ENCODE measurements at places on chromosomes 16 and 17.

DNA sequence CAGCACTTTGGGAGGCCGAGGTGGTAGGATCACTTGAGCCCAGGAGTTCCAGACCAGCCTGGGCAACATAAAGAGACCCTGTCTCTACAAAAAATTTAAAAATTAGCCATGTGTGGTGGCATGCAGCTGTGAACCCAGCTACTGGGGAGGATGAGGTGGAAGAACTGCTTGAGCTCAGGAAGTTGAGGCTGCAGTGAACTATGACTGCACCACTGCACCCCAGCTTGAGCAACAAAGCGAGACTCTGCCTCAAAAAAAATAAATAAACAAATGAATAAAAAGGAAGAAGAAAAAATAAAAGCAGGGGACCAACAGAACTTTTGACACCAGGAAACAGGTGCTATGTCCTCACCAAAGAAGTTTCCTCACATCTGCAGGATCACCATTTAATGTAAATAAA lies 14.2 kb downstream of the TERF2 start:
- DNase-seq: no peak

DNA sequence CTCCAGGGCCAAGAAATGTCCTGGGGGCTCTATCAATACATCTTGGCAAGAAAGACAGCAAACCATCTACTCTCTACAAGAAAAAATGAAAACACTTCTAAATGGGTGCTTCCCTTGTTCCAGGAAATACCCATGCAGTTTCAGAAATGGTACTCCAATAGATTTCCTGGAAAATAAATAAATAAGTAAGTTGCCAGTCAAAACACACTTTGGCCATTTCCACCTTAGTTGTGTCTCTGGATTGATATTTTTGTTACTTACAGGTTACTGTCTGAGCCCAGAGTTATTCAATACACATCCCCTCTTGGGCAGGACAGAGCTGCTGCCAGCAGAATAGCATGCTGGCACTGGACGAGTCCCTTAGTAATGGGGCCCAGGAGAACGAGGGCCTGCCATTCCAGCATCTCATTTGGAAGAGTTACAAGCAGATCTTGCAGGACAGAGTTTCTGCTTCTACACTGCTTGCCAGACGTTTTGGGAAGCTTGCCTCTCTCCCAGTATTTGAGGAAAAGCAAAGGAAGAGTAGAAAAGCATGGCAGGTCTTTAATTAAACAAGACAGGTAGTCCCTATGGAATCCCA lies 100.5 kb downstream of the SMG6 start:
- no peak for DNase-seq

GRCh38 chr16:27273670-27274423 lies 5.3 kb upstream of the NSMCE1 start:
- no peak for DNase-seq

DNA sequence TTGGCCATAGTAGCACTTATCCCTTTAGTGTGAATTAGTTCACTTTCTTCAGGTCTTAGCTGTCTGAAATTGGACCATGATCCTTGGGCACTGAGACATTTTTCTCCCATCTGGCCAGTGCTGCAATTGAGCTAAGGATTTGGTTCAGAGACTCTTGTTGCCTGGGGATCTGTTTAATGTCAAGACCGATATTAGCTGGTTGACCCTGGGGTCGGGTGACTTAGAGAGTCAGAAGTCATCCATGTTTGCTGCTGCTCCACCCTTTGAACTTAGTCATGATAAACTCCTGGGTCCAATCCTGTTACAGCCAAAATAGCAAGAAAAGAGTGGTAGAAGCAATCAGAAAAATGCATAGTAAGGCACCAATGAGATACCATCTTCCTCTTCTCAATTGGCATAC lies 45.8 kb upstream of the TOX3 start:
- DNase-seq: peak; percentile 96

GRCh38 chr17:80646328-80646727 lies 101.7 kb downstream of the RPTOR start:
- DNase-seq: no peak

- peak; percentile 75 for DNase-seq
Measured at GRCh38 chr17:73166731-73167581, 2.1 kb downstream of the SSTR2 start.

GRCh38 chr17:57422574-57423164 lies 166.3 kb downstream of the MSI2 start:
- DNase-seq: no peak

GRCh38 chr17:6249732-6250131 lies 179.6 kb downstream of the WSCD1 start:
- DNase-seq: no peak

DNA sequence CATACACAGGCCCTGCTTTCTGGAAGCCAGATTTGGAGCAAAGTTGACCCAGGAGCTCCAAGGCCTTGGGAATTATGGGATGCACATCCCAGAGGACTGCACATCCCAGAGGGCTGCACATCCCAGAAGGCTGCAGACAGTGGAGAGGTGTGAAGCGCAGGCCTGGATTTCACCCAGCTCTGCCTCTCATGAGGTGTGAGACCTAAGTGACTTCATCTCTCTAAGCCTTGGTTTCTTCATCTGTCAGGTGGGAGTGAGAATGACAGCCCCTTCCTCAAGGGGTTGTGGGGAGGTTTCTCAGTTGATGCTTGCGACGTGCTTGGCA lies 102.3 kb downstream of the GSG1L start:
- no peak for DNase-seq

GRCh38 chr16:22126037-22126558 lies 33.8 kb downstream of the VWA3A start:
- DNase-seq: no peak

- no peak for DNase-seq
Measured at GRCh38 chr16:30187971-30188561, 4.7 kb downstream of the CORO1A start.

DNA sequence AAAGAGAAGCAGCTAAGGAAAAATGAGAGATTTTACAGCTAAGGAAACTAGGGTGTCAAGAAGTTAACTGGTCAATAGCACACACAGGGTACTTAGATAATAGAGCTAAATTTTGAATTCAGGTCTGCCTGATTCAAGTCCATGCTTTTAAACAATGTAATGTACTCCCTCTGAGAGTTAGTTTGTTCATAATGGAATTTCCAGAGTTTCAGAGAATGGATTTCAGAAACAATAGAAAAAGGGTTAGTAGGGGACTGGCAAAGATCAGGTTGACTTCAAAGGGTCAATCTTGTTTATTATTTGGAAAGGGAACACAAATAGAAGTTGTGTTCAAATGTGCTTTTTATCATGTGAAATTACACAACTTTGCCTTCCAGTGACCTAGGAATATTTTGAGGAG lies 17.9 kb downstream of the NSRP1 start:
- no peak for DNase-seq

GRCh38 chr16:68857479-68857878 lies 14.1 kb downstream of the TANGO6 start:
- DNase-seq: no peak

GRCh38 chr17:61480414-61480807 lies 28.2 kb downstream of the TBX4 start:
- DNase-seq: no peak

DNA sequence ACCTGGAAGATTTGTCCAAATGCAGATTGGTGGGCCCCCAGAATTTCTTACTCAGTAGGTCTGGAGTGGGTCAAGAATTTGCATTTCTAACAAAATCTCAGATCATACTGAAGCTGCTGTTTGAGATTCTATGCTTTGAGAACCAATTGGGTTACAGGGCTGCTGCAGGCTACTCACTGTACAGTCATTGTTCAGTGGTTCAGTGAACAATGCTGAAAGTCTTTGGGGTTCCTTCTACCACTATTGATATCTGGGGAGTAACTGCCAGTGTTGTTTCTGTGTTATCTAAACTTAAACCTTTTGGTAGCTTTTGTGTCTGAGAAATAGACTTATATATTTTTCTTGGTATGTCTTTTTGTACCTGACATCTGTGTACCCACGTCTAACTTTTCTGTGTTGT lies 187.5 kb downstream of the TANC2 start:
- DNase-seq: no peak

DNA sequence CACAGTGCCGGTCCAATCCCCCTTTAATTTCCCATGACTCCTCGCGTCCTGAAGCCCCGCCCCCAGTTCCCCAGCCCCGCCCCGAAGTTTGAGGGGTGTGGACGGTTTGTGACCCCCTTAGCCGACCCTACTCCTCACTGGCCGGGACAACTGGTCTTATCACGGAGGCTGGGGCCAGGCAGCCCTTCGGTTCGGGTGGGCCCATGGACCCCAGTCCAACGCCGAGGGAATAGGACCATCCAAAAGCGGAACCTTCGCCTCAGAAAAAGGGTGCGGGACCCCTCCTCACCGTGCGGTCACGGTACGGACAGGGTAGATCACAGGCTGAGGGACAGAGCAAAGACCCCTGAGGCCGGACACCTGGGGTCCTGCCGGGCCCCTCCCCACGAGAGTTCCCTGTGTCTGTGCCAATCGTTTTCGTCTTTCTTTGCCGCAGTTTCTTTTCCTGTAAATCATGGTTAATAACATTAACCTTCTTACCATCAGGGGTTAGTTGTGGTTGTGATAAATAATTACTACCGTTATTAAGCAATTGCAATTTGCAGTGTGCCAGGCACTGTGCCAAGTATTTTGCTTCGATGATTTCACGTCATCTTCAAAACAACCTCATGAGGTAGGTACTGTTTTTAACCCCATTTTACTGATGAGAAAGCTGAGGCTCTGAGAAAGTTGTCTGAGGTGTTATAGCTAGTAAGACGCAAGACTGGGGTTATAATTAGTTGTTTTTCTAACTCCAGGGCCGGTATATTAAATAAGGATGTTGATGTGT lies 543 bp downstream of the TMUB2 start:
- peak; percentile 59 for DNase-seq

DNA sequence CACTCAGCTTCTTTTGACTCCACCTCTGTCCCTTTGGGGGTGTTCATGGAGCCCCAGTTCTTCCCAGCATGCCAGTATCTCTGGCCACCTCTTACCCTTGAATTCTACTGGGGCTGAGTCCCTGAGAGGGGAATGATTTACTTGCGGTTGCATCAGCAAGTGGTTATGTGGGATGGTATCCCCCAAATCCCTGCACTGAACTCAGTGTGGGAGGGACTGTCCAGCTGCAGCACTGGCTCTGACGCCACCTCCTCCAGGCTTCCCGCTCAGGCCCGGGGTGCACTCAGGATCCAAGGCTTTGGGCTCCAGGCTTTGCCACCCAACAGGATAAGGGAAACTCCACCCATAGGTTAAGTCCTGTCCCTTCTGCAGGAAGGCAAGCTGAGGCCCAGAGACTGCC lies 21.1 kb upstream of the BRD7 start:
- DNase-seq: no peak

DNA sequence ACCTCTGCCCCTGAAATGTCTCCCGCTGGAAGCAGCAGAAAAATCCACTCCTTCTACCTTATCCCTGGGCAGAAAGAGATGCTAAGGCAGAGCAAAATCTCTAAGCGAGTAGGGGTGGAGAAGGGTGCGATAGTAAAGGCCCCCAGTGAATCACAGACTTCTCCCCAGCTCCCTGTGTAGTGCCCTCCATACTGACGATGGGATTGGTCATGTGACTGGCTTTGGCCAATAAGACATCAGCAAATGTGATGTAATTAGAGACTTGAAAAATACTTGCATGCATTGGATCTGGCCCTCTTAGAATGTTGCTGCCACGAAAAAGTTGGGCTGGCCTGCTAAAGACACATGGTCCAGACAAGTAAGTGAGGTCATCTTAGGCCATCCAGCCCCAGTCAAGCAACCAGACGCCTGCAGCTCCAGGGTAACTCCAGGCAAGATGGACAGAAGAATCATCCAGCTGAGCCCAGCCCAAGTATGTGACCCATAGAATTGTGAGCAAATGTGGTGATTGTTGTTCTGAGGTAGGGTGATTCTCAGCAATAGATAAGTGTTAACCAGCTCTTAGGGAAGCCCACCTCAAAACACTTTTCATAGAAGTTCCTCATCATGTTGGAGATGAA lies 36.0 kb downstream of the HASPIN start:
- DNase-seq: no peak

GRCh38 chr17:31274252-31274651 lies 22.8 kb downstream of the OMG start:
- no peak for DNase-seq

DNA sequence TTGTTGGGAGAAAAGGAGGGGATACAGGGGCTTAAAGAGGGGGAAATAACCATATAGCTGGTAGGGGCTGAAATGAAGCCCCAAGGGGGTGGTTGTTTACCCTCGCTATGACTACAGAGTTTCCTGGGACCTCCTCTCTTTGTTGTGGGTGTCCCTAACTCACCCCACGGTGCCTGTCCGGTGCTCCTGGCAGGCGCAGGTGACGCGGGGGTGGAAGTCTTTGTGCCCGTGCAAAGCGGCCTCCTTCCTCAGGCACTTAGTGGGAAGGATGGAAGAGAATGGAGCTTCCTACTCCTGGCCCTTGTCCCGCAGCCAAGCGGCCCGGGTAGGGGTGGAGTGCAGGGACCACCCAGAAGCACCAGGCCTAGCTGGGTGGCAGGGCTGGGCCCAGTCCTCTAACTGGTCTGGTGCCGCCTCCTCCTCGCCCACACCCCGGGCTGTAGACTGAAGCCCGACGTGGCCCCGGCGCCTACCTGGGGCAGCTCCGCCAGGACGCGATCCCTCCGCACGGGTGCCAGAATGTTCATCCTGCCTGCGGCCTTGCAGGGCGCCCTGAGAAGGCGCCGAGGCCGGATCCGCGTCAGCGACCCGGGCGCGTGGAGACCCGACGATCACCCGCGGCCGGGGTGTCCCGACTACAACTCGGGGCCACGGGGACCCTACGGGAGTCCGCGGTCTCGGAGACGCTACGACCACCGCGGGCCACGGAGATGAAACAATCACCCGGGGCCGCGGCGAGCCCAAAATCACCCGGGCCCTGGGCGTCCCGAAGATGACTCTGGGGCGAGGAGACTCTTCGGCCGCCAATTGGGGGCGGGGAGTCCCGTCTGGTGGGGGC lies 709 bp downstream of the RAB34 start:
- peak; percentile 46 for DNase-seq

DNA sequence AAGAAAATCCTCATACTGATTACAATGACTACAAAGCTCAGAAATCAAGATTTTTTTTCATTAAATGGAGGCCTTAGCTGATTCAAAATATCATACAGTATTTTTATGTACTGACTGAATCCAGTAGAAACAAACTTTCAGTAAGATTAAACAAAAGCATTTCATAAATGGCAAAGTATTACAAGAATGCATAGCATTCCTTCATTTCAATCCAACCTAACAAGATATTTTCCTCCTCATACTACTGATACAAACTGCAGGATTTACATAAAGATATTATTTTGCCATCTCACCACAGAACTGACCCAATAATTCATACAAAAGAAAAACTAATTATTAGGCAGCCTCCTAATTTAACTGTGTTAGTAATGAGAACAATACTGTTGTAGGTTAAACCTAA lies 6.2 kb upstream of the KANSL1 start:
- no peak for DNase-seq

GRCh38 chr16:35562471-35562870 lies 2103.1 kb downstream of the TP53TG3F start:
- DNase-seq: no peak

GRCh38 chr17:83181991-83182619 lies 102.7 kb downstream of the METRNL start:
- no peak for DNase-seq

GRCh38 chr17:75457047-75457654 lies 716 bp downstream of the TMEM94 start:
- peak; percentile 82 for DNase-seq

Data from NCI-H82 (cell line).